ENCODE measurements at places on chromosomes 2 and 18. TPM values are rescaled to one million over a fixed set of nuclear protein-coding genes. Genes with fewer than 3 reads are reported as not detected.

GRCh38 chr2:64853306-64853705, 135.9 kb upstream of the SLC1A4 start:
- no peak for DNase-seq

DNA sequence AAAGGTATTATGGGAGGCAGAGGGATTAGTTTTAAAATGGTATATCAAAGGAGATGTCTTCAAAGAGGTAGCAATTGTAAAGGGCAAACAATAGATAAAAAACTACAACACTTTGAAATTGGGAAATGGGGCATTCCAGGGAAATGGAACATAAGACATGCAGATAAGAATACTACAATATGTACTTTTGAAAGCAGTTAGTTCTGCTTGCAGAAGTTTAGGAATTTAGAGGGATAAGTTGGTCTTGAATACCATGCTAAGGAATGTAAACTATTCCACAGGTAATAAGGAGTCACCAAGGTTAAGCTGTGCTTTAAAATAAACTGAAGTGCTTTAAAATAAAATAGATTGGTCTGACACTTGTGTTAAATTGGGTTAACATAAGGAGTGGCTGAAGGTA, 571.7 kb upstream of the ACVR2A start:
- DNase-seq = no peak

- DNase-seq = no peak
These were observed 63.3 kb downstream of the BOD1L2 start for GRCh38 chr18:57210107-57210715.

DNA sequence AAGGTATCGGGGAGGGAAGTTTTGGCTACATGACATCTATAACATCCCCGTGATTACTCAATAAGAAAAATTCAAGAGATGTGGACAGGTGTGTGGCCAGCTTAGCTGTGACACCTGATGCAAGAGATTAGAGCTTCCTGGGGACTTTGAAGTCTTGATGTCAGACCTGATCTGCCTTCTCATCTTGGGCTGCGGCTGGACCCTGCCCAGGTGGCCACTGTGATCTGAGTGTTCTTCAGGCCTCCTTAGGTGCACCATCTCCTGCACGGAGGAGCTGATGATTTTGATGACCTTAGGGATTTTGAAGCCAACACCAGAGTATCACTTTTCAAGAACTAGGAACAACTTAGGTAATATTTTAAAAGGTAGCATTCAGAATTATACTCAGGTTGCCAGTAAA, 113.5 kb downstream of the FEZ2 start:
- no peak for DNase-seq

GRCh38 chr2:11179899-11180298, 24.6 kb downstream of the SLC66A3 start:
- DNase-seq = no peak

DNA sequence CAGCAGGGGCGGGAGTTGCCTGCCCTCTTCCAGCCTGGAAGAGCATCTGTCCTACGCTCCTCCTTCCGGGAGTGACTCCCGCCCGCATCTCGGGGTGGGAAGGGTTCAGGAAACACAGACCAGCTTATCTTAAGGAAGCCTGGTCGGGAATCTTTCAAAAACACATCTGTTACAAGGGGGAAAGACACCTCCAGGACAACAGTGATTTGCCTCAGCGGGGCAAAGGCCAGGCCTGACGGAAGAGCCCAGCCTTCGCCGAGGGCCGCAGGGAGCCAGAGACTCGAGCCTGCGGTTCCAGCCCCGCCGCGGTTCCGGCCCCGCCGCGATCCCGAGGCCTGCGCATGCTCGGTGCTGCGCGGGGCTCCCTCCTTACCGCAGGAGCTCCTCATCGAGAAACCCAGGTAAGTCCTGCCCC, 38.1 kb upstream of the TGIF1 start:
- DNase-seq = no peak

GRCh38 chr2:232874677-232875223, 4.7 kb downstream of the SNORC start:
- DNase-seq = no peak

DNA sequence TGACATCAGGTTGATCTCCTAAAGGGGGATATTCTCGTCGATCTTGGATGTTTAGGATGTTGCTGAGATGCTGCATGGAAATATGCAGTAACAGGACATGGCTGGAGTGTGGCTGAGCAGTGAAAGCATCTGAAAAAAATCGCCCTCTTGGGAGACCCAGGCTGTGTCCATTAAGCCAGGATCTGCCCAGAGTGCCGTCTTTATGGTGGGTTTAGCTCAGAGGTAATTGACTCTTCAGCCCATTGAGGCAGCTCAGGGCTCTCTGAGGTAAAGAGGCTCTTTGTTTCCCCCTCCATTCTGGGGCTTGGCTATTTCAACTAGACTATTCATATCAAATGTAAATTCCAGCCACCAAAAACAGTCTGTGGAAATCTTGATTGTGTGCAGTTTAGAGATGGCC, 26.5 kb downstream of the OSBPL6 start:
- no peak for DNase-seq

- no peak for DNase-seq
These were observed 131.7 kb downstream of the GCA start for GRCh38 chr2:162475661-162476060.

DNA sequence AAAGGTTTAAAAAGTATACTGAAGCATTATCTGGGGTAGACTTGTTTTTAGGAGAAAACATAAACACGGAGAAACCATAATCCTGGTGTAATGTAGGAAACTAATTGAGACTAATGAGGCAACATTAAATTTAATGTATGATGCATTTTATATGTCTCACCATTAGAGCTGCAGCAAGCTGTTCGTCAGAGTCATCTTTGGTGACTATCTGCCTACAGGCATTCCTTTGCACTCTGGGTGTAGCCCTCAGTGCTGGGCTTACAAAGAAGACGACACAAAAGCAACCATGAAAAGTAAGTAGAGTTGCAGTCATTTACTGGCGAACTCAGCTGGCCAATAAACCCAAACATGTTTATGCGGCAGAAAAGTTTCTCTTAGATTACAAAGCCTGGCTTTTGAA, 415.3 kb upstream of the ZEB2 start:
- DNase-seq = no peak

DNA sequence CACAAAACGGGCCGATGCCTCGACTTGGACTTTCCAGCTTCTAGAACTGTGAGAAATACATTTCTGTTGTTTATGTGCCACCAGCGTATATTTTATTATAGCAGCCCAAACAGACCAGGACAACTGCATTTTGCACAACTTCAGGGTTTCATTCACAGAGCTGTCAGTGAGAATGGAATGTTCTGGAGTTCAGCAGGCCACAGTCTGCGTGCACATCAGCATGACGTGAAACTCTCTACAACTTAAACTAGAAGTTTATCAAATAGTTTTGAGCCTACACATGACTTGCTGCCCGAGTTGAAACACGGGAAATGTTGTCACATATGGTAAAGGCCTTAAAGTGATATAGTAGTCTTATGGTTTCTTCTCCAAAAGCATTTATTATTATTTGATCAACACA, 3.9 kb upstream of the TRIB2 start:
- no peak for DNase-seq

- no peak for DNase-seq
These were observed 294.5 kb downstream of the CCDC178 start for GRCh38 chr18:33146014-33146413.

- no peak for DNase-seq
These were observed 92.5 kb downstream of the HAUS1 start for GRCh38 chr18:46196627-46197243.

DNA sequence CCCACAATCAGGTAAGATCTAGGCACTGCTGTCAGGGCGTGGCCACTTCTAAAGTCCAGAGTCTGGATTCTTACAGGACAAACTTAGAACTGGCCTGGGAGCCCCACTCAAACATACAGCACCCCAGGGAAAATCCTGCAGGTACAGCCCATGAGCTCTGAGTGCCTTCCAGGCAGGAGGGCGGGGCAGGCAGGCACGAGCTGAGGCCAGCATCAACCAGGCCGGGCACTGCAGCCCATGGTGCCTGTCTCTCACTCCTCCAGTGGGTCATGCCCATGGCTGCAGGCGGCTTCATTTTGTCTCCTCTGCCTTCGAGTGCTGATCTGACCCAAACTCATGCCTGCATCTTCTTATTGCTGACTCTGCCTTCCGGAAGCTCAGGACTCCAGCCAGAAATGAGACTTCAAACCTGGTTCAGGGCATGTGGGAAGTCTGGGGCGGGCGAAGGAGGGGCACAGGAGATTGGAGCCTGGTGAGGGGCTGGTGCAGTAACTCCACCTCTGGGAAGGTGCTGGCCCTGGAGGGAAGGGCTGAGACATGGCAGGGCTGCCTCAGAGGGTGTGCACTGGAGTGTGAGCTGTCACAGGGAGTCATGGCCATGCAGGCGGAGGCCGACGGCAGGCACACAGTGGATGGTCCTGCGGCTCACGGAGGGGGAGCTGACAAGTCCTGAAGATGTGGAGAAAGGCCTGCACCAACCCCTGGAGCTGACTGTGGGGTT, 40.5 kb downstream of the HS6ST1 start:
- DNase-seq = no peak

- DNase-seq = no peak
These were observed 51.8 kb downstream of the NDUFA10 start for GRCh38 chr2:239973386-239973785.

GRCh38 chr18:9334973-9335696, 562 bp downstream of the TWSG1 start:
- DNase-seq = peak; percentile 61

DNA sequence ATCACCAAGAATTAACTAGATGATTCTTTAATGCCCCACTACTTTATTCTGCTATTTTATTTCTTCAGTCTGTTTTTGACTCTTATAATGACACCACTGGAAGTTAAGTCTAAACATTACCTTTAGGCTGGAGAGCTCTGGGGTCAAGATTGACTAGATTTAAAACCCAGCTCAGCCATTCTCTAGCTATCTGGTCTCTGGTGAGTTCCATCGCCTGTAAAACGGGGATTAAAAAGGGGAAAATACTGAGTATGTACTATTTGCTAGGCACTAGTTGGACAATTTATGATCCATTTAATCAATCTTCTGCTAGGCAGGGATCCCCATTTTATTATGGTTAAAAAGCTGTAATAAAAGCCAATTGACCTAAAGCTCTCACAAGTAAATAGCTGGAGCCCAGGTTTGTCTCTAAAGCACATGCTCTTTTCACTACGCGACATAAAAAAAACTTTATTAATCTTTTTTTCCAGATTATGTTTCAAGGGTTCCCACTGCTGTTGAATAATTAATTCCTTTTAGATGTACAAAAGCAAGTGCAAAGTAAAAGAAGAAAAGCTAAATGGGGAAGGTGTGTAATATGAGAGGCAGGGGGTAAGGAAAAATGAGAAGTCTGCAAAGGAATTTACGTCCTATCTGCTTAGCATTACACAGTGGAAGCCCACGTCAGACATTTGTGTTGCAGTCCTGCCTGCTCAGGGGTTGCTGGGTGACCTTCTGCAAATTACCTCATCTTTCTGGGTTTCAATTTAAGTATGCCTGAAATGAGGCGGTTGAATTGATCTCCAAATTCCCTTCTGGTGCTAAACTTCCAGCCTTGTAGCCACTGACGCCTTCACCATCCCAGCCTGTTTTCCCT, 918 bp upstream of the NABP1 start:
- peak; percentile 83 for DNase-seq

DNA sequence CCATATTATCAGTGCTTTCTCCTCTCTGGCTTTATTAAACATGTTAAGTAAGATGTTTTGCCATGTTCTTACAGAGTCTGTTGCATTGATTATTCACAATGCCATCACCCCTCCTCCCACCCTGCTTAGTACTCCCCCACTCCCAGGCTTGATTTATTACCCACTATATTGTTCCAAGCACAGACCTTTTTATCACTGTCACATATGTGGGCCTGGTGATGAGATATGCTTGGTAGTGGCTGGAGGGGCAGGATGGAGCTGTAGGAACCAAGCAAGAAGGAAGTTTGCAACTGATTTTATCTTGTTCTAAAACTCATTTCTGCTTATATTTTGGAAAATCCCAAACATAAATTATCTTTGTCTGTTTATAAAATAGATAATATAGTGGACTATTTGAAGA, 748.2 kb upstream of the CELF4 start:
- DNase-seq = no peak

DNA sequence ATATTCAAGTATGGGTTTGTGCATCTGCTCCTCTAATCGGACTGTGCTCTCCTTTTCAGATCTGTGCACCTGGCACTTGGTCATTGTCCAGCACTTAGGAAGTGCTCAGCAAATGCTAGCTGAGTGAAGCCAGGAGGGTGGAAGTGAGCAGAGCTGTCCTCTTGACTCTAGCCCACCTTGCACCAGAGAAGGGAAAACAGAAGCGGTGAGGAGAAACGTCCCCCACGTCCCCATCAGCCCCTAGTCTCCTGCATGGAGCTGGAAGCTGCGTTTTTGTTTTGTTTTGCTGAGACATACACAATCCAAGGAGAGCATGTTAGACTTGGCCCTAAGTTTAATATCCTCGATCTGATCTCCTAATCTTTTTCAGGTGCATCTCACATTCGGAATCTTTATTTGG, 73.6 kb downstream of the EN1 start:
- DNase-seq = no peak

GRCh38 chr2:73077424-73077795, 5.9 kb upstream of the SFXN5 start:
- no peak for DNase-seq

GRCh38 chr2:129396980-129397599, 582.4 kb upstream of the RAB6C start:
- DNase-seq = peak; percentile 40

- DNase-seq = no peak
These were observed 178.7 kb downstream of the PDE11A start for GRCh38 chr2:177893880-177894279.

- DNase-seq = no peak
These were observed 734.0 kb upstream of the CDH7 start for GRCh38 chr18:65016631-65017371.

GRCh38 chr2:317501-318424, 29.9 kb upstream of the ALKAL2 start:
- peak; percentile 72 for DNase-seq

DNA sequence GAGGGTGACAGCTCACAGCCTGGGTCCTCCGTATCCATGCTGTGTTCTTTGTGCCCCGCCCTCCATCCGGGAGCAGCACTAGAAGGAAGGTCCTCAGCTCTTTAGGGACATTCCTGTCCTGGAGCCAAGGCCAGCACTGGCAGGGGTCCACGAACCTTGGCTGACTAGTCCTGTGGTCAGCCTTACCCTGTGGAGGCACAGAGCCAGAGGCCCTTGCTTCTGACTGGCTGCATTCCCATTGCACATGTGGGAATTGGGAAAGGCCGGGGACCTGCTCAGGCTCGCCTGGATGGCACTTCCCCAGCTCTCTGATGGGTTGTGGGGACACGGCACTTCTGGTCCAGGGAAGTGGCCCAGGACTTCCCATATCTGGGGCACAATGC, 24.9 kb upstream of the RHOB start:
- peak; percentile 30 for DNase-seq

- DNase-seq = no peak
These were observed 86.2 kb upstream of the COL5A2 start for GRCh38 chr2:189265696-189266320.

WNT10A gene
- total RNA-seq = 0.35 TPM

ERLEC1 gene
- total RNA-seq = 30.8 TPM

TUBA3E gene
- not detected for total RNA-seq

CAB39 gene
- total RNA-seq = 174 TPM

MAP3K19 gene
- not detected for total RNA-seq

MATN3 gene
- not detected for total RNA-seq

QPCT gene
- 1.9 TPM for total RNA-seq

VRK2 gene
- total RNA-seq = 26.2 TPM

RNF138 gene
- total RNA-seq = 62.1 TPM

TMEM169 gene
- total RNA-seq = 1.1 TPM

SCRN3 gene
- total RNA-seq = 20.9 TPM

CAVIN2 gene
- total RNA-seq = not detected

ZEB2 gene
- total RNA-seq = 40.4 TPM

CAD gene
- total RNA-seq = 78.6 TPM
